ENCODE measurements at places on chromosomes 11 and 22.

- DNase-seq = peak; percentile 73
Measured at GRCh38 chr22:46036558-46037408, 59.8 kb upstream of the WNT7B start.

GRCh38 chr22:33883961-33884808, 36.1 kb downstream of the LARGE1 start:
- no peak for DNase-seq

GRCh38 chr11:118163494-118163893, 10.9 kb upstream of the SCN4B start:
- DNase-seq = no peak

DNA sequence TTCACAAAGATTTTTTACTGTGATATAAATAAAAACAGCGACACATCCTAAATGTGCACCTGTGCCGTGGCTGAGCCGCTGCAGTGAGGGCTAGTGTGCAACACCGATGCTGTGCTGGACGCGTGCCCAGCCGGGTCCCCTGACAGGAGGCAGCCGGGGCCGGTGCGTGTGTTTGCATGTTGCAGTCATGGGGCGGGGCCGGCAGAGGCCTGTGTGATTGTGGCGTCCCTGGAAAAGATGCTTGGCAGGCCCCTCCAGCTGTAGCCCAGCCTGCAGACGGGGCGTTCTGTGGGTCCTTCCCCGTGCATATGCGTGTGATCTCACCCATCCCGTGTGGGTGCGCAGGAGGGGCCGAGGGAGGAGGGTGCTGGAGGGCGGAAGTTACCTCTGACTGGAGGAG, 30.6 kb downstream of the MUC6 start:
- no peak for DNase-seq

DNA sequence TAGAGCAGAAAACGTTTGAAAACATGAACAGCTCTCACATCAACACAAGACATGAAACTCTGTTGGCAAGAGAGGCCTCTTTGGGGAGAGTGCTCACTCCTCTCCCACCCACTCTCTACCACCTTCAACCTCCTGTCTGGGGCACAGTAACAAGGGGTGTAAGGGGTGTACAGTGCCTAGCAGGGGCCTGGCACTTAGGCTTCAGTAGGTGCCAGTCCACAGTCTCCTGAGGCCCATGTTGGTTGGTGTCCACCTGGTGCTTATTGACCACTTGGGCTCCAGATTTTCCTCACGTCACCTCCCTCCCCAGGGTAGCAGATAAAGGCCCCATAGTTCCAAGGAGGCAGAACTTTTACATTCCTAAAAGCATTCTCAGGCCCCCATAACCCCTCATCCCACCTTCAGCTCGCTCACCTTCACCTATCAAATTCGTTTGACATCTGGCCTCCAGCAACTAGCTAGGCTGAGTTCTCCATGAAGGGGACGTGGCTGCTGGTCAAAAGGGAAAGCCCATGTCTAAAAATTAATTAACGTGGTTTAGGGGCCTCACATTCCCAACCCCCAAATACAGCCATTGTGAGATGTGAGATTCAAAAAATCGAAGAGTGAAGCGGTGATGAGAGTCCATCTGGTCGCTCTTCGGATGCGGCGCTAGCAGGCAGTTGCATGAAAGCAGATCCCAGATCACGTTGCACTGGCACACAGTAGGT, 712 bp upstream of the MED15 start:
- no peak for DNase-seq

DNA sequence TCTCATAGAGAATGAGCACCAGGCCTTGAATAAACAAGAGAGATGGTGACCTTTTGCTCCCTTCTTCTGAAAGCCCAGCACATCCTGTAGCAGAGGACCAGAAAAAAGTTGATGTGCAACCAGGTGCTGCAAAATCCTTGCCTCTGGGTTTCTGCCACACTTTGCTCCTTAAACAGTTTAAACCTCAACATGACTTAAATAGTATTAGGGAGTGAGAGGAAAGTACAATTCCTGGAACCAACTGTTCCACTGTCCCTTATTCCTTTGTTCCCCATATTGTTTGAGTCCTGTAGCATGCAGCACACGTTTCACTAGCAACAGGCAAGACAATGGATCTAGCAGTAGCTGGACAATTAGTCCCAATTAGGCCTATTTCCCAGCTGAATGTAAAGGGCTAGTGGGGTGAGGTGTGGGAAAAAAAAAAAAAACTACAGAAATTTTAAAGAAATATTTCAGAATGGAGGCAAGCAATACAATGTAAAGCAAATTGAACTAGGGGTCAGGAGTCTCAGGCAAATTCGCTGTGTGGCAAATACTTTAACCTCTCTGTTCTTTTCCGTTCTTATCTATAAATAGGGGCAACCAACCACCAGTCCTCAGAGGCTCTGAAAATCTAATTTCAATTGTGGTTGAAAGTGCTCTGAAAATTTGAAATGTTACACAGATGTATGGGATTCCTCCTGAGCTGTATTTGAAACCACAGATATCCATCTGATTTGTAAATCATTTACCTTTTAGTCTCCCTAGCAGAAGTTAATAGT, 6.6 kb downstream of the MPPED2 start:
- DNase-seq = no peak

DNA sequence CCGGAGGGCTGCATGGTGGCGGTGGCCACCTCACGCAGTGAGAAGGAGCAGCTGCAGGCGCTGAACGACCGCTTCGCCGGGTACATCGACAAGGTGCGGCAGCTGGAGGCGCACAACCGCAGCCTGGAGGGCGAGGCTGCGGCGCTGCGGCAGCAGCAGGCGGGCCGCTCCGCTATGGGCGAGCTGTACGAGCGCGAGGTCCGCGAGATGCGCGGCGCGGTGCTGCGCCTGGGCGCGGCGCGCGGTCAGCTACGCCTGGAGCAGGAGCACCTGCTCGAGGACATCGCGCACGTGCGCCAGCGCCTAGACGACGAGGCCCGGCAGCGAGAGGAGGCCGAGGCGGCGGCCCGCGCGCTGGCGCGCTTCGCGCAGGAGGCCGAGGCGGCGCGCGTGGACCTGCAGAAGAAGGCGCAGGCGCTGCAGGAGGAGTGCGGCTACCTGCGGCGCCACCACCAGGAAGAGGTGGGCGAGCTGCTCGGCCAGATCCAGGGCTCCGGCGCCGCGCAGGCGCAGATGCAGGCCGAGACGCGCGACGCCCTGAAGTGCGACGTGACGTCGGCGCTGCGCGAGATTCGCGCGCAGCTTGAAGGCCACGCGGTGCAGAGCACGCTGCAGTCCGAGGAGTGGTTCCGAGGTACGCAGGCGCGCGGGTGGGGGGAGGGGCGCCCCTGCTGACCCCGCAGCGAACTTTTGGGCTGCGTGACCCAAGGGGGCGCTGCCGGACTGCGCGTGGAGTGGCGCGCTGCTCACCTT, 670 bp downstream of the NEFH start:
- DNase-seq = no peak

DNA sequence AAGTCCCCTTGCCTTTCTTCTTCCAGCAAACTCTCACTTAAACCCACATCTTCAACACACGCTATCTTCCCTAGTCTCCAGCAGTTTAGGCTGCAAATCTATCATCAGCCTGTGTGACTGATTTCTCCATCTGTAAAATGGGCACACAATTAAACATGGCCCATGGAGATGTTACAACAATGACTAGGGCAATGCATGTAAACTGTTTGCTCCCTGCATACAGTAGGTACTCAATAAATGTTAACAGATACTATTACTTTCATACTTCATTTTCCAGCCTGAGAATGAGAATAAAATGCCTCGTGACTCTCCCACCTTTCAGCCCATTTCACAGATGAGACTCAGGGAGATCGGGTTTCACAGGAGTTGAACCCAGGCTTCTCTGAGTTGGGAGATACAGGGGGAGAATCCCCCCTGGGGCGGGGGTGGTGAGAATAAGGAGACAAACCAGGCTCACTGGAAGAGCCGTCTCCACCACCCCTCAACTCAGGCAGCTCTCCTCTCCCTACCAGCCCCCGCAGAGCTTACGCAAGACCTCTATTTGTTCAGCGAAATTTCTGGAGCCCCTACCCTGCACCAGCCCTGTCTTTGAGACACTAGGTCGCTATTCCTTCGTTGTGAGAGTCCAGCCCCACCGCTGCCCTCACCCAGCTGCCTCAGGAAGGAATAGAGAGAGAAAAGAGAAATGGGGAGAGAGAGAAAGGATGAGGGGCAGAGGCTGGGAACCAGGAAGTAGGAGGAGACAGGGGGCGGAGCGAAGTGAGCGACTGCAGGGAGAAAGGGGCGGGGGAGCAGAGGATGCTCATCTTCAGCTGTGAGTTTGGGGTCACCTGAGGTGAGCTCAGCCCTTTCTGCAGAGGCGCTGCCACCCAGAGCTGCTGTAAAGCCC, 42.1 kb upstream of the KLHL35 start:
- no peak for DNase-seq

DNA sequence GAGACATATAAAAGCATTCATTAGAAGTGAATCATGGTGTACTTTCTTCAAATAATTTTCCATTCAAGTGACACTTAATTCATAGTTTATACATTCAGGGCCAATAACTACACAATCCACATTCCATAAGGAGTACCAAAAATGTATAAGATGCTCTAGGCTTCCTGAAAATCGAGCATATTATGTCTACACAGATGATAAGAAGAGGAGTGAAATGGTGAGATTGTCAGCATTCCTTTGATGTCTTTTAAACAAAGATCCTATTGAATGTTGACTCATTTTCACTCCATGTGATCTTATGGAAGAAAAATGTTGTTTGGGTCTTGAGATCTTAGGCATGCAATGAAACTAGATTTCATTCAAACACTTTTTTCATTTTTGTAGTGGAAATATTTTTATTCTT, 843.2 kb downstream of the KCNA4 start:
- no peak for DNase-seq

- no peak for DNase-seq
Measured at GRCh38 chr22:22818861-22819855, 68.5 kb upstream of the IGLL5 start.

- DNase-seq = no peak
Measured at GRCh38 chr22:23437779-23438178, 142.3 kb downstream of the IGLL1 start.

DNA sequence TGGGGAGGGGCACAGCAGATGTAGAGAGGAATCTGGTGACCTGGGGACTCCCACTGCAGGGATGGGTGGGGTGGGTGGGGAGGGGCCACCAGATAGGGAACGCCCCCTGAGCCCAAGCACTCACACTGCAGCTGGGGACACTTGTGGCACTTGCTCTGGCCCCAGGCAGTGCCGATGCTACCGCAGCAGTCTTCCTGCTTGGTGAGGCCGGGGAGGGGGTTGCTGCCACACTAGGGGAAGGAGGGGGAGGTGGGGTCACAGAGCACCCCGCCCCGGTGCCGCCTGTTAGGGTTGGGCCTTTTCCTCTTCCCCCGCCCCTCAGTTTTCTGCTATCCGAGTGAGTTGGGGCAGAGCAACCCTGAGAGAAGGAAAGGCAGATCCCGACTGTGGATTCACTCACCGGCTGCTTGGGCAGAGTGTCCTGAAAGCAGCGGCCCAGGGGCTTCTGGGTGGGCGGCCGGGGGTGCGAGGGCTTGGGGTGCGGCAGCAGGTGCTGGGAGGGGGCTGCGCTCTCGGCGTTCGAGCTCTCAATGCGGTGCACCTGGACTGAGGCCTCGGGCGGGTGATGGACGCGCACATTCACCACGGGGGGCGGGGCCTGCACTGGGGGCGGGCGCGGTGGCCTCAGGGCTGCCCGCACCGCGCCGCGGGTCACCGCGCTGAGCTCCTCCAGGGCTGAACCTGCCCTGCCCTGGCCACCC, 4.7 kb downstream of the LTBP3 start:
- DNase-seq = no peak

- no peak for DNase-seq
Measured at GRCh38 chr11:16126362-16126761, 230.0 kb downstream of the SOX6 start.

DNA sequence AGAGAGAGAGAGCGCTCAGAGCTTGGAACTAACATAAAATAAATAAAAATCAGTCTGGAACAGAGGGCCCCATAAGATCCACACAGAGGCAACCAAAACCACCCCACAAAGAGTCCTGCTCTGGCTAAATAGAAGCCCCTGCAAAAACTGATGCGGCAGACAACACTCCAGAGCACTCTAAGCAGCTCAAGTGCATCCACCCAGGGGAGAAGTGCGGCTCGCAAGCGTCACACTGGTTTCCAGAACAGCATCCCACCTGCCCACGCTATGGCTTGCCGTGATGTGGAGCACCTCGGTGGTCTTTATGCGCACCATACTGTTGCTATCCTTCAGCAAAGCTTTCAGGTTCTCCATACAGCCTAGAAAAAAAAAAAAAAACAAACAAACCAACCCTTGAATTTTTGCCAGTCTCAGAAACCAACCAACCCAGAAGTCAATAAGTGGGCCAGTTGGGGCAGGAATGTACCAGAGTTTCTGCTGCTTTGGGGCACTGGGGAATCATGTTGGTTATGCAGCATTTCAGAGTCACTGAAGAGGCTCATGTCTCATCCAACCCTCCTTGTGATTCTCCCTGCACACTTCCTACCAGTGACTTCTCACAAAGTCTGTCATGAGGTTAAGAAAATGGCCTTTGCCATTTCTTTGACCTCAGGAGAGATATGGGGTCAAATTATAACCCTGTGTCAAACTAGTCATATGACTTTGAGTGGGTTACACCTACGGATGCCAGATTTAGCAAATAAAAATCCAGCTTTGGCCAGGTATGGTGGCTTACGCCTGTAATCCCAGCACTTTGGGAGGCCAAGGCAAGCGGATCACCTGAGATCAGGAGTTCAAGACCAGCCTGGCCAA, 3.0 kb downstream of the RSPH14 start:
- no peak for DNase-seq

DNA sequence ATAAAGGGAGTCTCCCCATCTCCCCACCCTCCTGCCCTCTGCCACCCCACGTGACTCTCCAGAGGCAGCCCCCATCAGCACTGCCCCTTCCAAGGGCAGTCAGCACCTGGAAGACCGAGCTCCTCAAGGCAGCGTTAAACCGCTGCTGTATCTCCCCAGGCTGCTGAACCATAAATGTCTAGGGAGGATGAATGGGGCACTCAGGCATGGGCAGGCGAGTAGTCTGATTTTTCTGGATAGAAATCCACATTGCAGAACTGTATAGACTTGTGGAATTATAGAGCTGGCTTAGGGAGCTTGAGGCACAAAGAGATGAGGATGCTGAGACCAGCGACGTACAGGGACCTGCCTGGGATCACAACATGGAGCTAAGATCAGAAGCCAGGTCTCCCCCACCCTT, 199.6 kb downstream of the CEP164 start:
- no peak for DNase-seq

Measured in dermis microvascular lymphatic vessel endothelial cell (primary cell).